Uterus (tissue), 4 donors: ENCODE measurements at places on chromosomes 13 and 19. TPM values are rescaled to one million over a fixed set of nuclear protein-coding genes. Genes with fewer than 3 reads are reported as not detected.
A peak's percentile ranks its signal among the peaks of the same experiment; 100 is the strongest.

DNA sequence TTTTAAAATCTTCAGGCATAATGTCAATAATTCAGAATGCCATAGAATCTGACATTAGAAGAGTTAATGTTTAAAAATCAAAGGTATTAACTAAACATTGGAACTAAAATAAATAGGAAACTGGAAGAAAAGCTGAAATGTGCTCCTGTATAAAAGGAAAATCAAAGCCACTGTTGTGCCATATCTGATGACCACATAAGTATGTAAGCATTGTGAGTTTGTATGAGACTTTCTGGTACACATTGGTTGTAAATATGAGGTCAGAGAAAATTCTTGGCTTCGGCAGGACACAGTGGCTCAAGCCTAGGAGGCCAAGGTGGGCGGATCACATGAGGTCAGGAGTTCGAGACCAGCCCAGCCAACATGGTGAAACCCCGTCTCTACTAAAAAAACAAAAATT lies 48.3 kb upstream of the INTS6 start:
- no peak for DNase-seq

The HSD11B1L gene
- 8.2 TPM for total RNA-seq

DNA sequence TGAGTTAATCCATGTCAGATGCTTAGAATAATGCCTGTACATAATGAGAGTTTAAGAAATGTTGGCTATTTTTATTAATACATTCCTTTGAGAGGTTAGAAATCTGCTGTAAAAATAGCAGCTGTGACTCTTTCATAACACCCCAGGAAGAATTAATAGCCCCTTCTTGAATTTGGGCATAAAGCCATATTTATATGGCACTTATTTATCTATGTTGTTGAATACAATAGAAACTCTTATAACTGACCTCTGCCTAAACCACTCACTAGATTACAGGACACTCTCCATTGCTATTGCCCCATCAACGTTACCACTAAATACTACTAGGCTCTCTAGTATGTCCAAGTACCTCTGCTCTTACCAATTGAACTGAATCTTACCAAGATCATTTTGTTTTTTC lies 16.3 kb downstream of the NEK5 start:
- no peak for DNase-seq

- peak; percentile 68 for DNase-seq
Measured at GRCh38 chr19:2060884-2061494, 9.9 kb upstream of the MKNK2 start.

GRCh38 chr19:2306971-2307370 lies 983 bp downstream of the LINGO3 start:
- DNase-seq = no peak

DNA sequence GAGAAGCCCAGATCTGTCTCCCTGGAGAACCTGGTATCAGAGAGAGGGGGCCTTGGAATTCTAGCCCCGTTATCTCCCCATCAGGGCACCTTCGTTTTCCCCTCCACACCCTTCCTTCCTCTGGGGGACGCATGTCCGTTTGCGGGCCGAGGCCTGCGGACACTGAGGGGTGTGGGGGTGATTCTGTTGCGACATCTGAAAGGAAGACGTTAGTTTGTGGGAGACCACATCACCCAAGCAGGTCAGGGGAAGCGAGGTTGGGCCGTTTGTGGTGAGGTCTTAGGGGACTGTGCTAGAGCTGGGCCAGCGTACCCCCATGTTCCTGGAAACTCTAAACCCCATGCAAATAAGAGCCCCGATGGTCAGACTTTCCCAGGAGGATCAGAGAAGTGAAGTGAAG lies 3.7 kb upstream of the HSH2D start:
- no peak for DNase-seq
